ENCODE measurements at places on chromosomes 12 and 14. TPM values are rescaled to one million over a fixed set of nuclear protein-coding genes. Genes with fewer than 3 reads are reported as not detected.

DNA sequence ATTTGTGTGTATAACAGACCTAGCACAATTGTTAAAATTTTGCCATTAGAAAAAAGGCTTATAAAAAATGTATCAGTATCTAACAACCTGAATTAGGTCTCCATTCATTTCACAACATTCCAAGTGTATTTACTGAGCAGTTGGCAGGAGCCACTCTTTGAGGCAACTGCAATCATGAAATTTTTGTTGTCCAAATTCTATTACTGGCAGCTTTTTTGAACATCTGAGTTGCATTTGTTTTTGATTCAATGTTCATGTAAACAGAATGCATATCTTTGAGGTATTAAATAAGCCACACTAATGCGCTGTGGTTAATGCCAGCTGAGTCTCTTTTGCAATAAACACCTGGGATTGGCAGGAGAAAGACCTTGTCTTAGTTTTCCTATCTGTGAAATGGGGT, 8.7 kb downstream of the KITLG start:
- no peak for DNase-seq

- no peak for DNase-seq
These were observed 60.8 kb downstream of the CAPZA3 start for GRCh38 chr12:18798535-18799361.

DNA sequence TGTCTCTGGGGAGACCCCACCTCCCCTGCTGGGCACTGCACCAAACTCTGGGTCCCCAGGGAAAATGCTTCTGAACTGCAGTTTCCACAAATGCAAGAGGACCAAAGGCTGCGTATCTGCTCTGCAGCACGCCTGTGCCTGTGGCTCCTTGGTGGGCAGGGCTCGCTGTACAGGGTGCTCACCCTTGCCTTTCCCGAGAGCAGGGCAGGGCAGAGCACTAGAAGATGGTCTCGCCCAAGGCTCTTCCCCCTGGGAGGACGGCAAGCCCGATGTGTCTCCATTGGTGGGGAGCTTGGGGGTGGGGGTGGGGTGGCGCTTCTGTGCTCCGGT, 175.3 kb upstream of the RTL1 start:
- no peak for DNase-seq

DNA sequence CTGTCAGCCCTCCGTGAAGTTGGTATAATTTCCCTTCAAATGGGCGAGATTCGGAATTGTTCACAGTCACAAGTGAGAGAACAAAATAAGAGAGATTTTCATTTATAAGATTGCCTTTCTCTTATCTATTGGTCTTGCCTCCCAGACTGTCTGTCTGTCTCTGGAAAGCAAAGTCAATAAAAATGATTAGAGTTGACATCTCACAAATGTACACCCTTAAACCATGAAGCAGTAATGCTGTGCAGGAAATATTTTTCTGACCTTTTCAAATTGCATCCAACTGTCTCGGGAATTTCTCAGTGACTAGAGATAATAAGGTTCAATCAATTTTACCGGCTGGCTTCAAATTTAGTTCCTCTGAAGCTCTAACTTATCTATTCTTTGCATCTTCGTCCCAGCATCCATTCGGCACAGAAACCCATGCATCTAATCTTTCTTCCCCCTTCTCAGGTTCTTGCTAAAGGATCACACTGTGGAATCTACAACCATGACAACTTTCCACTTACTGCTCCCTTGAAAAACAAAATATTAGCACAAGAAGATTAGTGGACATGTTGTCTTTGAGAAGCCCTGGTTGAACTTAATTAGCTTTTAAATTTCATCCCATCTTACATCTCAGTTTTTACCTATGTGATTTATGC, 93.1 kb downstream of the RMST start:
- DNase-seq: no peak

- DNase-seq: no peak
These were observed 43.1 kb downstream of the LTBP2 start for GRCh38 chr14:74568911-74569310.

GRCh38 chr12:42612231-42612613, 22.7 kb upstream of the PRICKLE1 start:
- DNase-seq: no peak

DNA sequence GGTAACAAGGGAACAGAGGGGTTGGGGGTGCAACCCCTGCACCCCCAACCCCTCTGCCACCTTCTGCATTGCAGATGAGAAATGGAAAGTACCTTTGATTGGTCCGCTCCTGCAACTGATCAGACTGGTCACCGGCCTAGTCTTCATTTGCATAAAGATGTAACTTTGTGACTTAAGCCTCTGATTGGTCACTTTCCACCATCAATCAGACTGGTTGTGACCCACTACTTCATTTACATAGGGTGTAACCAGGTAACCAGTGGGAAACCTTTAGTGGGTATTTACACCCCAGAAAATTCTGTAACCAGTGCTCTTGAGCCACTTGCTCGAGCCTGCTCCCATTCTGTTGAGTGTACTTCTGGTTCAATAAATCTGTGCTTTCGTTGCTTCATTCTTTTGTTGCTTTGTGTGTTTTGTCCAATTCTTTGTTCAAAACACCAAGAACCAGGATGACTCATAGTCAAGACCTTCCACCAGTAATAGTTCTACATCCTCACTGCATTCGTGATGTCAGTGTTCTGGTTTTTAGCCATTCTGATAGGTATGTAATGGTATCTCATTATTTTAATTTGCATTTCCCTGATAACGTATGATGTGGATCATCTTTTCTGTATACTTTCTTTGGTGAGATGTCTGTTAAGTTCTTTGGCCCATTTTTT, 30.8 kb downstream of the LEMD3 start:
- no peak for DNase-seq

DNA sequence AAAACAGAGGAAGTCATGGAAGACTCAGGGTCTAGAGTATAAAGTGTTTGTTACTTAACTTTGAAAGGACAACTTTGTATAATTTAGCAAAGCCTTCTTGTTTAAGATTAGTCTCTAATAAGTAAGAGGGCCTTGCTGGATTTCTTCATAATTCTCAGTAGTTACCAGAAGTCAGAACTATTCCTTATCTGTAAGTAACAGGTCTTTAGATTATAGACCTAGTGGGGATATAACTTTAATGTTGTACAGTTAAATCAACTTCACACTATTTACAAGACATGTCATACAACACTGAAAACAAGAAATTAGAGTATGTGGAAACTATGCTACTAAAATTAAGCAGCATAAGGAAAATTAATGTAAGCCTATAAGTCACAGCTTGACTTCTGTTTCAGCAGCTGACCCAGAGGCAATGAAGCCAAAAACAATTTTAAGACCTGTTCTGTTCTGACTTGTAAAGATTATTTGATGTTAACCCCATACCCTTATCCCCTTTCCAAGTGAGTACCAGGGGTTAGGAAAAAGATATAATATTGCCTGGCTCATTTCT, 398.3 kb downstream of the RAD51B start:
- DNase-seq: no peak

GRCh38 chr12:43162138-43162537, 389.9 kb downstream of the ADAMTS20 start:
- no peak for DNase-seq

- peak; percentile 24 for DNase-seq
These were observed 3.2 kb upstream of the MEG3 start for GRCh38 chr14:100822532-100823296.

- DNase-seq: no peak
These were observed 134.2 kb downstream of the TGFB3 start for GRCh38 chr14:75847584-75847983.

- DNase-seq: peak; percentile 60
These were observed 40.6 kb downstream of the HSD17B6 start for GRCh38 chr12:56803750-56804149.

- no peak for DNase-seq
These were observed 1.8 kb upstream of the TMEM19 start for GRCh38 chr12:71684081-71684480.

GRCh38 chr12:29750131-29750927, 33.4 kb downstream of the TMTC1 start:
- no peak for DNase-seq

DNA sequence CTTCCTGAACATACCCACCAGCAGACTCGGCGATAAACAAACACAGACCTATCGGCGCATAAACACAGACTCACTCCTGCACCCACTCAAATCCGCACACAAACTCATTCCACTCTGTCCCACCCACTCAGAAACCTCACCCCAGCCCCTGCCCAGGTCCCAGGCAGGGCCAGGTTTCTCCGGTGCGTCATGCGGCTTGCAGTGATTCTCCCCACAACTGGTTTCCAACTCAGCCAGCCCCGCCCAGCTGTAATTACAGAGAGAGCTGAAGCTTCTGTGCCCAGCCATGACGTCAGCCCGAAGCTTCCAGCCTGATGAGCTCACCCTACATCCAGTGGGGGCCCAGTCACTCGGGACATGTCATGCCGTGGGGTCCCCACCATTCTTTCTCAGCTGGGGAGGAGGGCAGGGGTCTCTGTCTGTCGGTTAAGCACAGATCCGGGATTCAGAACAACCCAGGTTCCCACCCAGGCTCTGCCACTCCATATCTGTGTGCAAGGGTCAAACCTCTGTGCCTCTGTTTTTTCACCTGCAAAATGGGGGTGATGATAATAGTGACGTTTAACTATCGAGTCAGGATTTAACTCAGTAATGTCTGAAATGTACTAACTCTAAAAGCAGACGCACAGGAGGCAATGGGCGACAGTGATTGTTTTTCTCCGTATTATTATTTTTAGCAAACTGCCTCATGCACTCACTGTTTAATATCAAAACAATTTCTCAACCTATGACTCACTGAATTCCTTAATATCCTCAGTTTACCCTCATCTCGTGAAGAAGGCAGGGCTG, 2.3 kb upstream of the HSPB8 start:
- DNase-seq: peak; percentile 96

GRCh38 chr12:20196767-20197166, 171.6 kb upstream of the PDE3A start:
- no peak for DNase-seq

- no peak for DNase-seq
These were observed 82.7 kb downstream of the GRIP1 start for GRCh38 chr12:66596199-66596598.

DNA sequence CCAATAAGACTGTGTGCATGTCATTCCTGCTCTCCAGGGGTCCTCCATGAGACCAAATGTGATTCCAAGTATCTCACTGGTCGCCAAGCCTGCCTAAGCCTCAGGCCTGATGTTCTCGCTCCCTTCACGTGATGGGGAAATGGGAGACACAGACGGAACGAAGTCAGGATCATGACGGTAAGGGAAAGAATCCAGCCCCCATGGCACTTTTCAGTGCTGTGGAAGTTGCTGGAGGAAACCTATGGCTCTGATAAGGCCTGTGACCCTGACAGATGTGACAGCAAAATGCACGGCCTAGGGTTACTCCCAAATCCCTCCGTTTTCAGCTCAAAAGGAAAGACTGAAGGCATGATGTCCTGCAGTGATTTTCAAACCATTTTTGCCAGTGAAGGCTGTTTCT, 184.9 kb downstream of the CALM1 start:
- no peak for DNase-seq

GRCh38 chr12:47319746-47320145, 240.0 kb upstream of the AMIGO2 start:
- DNase-seq: peak; percentile 81

DNA sequence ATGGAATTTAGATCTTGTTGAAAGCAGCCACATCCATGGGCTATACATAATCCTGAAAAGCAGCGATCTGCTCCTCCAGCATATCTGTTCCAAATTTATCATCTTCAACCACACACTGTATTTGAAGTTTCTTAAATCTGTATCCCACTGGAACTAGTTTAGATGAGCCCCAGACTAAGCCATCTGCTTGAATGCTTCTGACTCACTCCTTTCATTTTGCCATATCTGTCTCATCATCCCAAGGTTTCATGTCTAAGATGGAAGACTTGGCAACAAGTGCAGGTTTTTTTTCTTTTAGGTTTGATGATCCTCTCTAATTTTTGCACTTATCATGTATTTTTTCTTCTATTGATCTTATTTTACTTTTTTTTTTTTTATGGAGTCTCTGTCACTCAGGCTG, 54.4 kb upstream of the TMEM263 start:
- DNase-seq: no peak

DNA sequence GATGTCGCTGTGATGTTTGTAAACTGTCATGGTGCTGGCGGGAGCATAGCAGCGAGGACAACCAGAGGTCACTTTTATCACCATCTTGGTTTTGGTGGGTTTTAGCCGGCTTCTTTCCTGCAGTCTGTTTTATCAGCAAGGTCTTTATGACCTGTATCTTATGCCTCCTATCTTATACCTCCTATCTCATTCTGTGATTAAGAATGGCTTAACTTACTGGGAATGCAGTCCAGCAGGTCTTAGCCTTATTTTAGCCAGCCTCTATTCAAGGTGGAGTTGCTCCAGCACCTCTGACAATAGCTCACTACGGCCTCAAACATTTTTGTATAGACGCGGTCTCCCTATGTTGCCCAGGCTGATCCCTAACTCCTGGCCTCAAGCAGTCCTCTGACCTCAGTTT, 53.7 kb downstream of the B4GALNT3 start:
- no peak for DNase-seq

GRCh38 chr14:76500480-76500879, 124.5 kb downstream of the ESRRB start:
- no peak for DNase-seq

GRCh38 chr12:45427042-45427441, 211.1 kb downstream of the ANO6 start:
- no peak for DNase-seq

DNA sequence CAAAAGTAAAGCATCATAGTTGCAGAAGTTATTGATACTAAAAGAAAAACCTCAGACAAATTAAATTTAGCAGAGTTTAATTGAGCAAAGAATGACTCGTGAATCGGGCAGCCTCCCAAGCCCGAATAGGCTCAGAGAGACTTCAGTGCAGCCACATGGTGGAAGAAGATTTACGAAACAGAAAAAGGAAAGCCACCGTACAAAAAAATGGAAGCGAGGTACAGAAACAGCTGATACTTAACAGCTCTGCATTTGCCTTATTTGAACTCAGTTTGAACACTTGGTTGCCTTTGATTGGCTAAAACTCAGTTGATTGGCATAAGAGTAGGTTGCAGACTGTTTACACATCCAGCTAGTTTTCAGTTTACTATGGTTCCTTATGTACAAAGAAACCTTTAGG, 12.9 kb downstream of the TTC9 start:
- DNase-seq: peak; percentile 62

- no peak for DNase-seq
These were observed 52.4 kb downstream of the CCER1 start for GRCh38 chr12:90902596-90902995.

GRCh38 chr14:87017335-87017734, 975.6 kb downstream of the GALC start:
- DNase-seq: no peak

GRCh38 chr14:24070285-24071143, 848 bp upstream of the CPNE6 start:
- DNase-seq: no peak

GRCh38 chr14:20412411-20412810, 890 bp downstream of the TEP1 start:
- peak; percentile 23 for DNase-seq

- DNase-seq: no peak
These were observed 187.3 kb upstream of the EGLN3 start for GRCh38 chr14:34138175-34138574.

The SOAT2 gene
- not detected for total RNA-seq

The AICDA gene
- not detected for total RNA-seq

The MANSC4 gene
- total RNA-seq: not detected

The TMTC1 gene
- total RNA-seq: 159 TPM

The IL26 gene
- total RNA-seq: not detected

The OLR1 gene
- not detected for total RNA-seq

The TSPAN9 gene
- 238 TPM for total RNA-seq

The TSPAN8 gene
- total RNA-seq: not detected

The COX8C gene
- not detected for total RNA-seq

The TAMALIN gene
- 64.9 TPM for total RNA-seq

The GLT1D1 gene
- not detected for total RNA-seq

The AQP2 gene
- total RNA-seq: not detected

The TBX5 gene
- not detected for total RNA-seq

The NR2C1 gene
- 29.6 TPM for total RNA-seq

The PKP2 gene
- total RNA-seq: 60.0 TPM

The PPM1A gene
- 27.5 TPM for total RNA-seq
